ENCODE measurements at places on chromosomes 7 and 10.

DNA sequence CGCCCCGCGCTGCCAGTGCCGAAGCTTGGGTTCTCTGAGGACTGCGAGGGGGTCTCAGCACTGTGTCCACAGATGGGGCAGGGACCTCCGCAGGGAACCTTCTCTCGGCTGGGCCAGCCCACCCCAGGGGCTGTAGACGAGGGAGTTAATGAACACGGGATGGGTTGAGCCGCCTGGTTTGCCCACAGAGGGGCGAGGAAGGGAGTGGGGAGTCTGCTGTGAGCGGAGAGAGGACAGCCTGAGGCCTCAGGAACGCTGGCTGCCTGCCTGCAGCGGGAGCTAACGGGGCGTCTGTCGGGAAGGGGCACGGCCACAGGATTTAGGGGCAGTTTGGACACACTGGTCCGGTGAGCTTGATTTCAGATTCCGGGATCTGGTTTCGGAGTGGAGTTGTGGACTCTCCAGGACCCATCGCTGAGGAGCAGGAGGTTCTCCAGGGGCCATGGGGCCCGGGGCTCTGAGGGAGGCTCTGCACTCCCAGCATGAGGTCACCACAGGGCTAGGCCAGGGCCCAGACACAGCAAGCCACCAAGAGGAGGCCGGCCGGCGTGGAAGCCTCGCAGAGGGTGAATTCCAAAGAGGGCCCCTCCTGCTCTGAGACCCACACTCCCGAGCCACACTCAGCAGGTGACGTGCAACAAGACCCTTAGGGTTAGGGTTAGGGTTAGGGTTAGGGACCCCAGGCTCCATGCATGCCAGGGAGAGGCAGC, 19.0 kb upstream of the FAM20C start:
- DNase-seq = no peak

GRCh38 chr7:151936207-151936606, 20.0 kb upstream of the GALNTL5 start:
- no peak for DNase-seq

- no peak for DNase-seq
Observed at GRCh38 chr7:106413446-106413845, 128.7 kb upstream of the NAMPT start.

DNA sequence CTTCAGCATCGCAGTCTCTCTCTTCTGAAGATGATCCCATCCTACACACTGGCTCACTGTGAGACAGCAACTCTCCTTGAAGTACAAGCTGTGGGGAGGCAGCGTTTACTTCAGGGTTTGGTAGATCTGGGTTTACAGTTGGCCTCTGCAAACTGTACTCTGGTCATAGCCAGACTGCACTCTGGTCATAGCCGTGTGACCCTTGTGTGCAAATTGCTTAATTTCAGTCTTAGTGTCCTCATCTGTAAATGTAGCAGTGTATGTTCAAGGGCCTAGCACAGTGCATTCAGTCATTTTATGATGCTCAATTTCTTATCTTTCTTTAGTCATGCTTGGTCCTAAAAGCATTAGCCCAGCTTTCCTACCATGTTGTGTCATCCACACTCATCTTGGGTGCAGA, 188.2 kb downstream of the LRMDA start:
- DNase-seq = no peak

- no peak for DNase-seq
Observed at GRCh38 chr10:43249962-43250614, 16.8 kb downstream of the RASGEF1A start.

GRCh38 chr10:18737841-18738240, 78.6 kb downstream of the ARL5B start:
- peak; percentile 97 for DNase-seq

DNA sequence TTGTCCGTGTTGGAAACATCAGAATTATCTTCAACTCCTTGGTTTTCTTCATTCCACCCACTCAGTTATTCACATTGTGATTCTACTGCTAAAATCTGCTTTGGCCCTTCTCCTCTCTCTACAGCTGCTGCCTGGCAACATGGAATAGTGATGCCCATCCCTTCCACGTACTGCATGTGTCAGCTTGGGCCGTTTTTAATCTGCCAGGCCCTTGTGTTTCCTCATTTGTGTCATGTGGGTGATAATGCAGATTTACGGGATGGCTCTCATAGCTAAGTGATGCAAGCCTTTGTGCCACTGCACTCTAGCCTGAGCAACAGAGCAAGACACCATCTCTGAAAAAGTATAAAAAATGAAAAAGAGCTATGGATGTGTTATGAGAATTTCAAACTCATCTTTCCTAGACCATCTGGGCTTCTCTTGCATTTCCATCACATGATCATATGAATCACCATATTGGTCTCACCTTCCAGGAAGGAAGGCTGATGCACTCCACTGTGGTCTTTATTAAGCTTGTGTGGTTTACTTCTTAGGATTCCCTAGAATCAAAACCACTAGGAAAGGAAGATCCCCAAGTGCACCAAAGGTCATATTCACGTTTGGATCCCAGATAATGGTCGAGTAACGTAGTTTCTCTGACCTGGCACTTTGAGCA, 20.6 kb upstream of the CELF2 start:
- peak; percentile 78 for DNase-seq

- DNase-seq = peak; percentile 57
Observed at GRCh38 chr7:108181073-108181985, 51.2 kb upstream of the LAMB4 start.

DNA sequence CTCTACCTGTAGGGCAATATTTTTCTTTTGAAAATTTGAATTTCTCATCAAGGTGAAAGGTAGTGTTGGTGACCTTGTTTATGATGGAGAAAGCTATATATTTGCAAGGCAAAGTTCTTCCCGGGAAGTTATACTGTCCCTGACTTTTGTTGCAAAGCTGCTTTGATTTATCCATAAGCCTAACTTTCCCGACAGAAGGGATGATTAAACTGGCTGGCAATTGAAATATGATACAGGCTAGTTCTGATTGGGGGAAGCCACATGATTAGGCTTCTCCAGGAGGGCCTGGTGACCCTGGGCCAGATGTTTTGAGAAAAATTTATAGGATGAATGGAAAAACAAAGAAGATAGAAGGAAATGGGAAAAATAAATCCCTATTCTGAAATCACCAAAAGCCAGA, 215.5 kb downstream of the ACTR3B start:
- no peak for DNase-seq
